Renal cortex interstitium (tissue), 15 donors: ENCODE measurements at places on chromosomes 2 and 18.

GRCh38 chr2:241570961-241571581, 12.5 kb downstream of the BOK start:
- no peak for DNase-seq

DNA sequence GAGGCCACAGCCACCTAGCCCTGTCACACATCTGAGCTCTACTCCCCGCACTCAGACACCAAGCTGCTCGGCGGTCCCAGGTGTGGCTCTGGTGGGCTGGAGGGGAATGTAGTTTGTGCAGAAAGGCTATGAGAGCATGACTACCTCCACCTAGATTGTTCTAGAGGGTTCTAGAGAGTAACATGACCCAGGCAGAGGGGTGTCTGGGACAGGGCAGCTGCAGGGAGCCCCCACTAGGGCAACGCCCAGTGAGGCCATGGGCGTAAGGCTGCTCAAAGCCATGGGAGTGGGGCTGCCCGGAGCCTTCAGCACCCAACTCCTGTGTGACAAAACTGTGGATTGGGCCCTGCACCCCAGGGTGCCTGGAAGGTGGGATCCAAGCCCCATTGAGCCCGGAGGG, 511.4 kb upstream of the MYT1L start:
- no peak for DNase-seq

DNA sequence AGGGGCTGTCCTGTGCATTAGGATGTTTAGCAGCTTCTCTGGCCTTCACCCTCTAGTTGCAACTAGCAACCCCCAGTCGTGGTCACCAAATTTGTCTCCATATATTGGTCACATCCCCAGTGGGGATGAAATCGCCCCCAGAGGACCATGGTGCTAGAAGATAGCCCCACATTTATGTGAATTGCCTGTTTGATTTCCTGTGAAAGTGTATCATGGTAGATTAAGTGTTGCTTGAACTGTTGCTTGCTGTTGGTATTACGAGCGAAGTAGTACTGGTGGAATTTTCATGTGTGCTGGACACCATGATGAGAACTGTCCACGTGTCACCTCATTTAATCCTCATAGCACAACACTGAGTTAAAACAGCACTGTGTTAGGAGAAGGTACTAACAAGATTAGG, 59.4 kb downstream of the TSPYL6 start:
- no peak for DNase-seq

DNA sequence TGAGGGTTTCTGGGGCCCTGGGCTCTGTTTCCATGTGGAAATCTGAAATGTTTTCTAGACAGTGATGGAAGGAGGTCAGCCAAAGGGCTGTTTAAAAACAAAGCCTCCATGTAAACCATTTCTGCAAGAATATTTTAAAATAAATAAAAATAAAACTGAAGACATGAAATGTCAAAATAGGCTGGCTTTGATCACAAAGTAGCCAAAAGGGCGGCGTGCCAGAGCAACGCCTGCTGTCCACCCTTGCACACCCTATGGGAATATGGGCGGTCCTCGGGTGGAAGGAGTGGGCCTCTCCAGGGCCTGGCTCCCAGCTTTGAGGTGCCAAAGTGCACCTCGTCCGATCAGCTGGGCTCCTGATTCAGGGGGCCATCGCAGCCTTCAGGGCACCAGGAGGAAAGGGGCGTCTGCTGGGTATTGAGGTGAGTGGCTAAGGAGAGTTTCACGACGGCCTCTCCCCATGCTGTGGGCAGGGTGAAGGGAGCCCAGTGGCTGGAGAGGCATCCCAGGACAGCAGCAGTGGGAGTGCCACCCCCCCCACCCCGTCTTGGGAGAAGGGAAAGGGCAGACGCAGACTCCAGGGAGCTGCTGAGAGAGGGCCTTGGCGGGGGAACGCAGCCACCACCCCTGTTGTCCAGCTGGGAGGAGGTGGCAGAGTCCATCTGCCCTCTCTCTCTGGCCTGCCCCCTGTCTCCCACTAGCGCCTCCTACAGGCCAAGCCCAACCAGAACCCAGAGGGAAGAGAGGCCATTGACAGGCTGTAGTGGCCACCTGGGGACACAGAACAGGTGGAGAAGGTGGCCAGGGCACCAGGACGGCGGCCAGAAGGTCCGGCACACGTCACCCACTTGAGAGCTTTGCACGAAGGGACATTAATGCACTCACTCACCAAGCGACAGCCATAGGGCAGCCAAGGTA, 5.7 kb upstream of the ERFE start:
- no peak for DNase-seq

DNA sequence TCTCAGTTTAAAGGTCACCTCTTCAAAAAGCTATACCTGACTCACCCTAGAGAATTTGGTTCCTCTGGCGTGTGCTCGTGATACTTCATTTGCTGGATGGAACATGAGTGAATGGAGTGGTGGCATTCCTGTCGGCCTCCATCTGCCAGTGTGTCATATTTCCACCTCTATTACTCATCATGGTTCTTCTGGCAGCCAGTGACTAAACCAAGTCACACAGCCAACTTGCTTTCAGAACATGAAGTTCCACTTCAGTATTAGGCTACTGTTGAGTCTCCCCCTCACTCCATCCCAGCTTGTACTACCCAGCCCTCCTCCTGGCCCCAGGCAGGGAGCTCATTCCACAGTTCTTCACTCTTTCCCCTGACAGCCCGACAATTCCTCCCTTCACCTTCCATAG, 169.8 kb downstream of the MREG start:
- DNase-seq = no peak

DNA sequence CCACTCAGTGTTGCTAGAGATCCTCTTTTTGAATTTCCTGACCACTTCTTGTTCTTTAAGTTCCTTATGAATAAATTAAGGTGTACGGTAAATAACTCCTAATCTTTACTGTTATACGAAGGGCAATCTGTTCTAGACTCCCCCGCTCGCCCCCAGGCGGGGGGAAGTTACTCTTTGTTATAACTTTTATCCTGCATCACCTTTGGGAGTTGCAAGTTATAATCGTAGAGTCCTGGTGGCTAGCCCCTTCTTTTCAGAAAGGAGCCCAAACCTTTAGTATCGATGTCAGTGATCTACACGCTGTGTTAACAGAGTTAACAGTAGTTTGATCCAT, 652 bp downstream of the GCA start:
- DNase-seq = no peak

DNA sequence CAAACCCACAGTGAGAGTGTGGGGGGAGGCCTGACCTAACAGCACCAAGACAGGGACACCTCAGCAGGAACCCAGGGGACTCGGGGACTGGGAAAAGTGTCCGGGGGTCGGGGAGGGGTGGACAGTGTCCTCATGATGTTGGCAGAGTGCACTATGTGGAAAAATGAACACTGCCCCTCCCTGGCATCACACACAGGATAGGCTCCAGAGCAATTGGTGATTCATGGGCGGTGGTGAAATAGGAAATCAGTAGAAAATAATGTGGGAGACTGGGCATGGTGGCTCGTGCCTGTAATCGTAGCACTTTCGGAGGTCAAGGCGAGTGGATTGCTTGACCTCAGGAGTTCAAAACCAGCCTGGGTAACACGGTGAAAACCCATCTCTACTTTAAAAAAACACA, 3.6 kb upstream of the ANO7 start:
- no peak for DNase-seq

GRCh38 chr2:5057891-5058351, 634.3 kb upstream of the SOX11 start:
- DNase-seq = no peak

DNA sequence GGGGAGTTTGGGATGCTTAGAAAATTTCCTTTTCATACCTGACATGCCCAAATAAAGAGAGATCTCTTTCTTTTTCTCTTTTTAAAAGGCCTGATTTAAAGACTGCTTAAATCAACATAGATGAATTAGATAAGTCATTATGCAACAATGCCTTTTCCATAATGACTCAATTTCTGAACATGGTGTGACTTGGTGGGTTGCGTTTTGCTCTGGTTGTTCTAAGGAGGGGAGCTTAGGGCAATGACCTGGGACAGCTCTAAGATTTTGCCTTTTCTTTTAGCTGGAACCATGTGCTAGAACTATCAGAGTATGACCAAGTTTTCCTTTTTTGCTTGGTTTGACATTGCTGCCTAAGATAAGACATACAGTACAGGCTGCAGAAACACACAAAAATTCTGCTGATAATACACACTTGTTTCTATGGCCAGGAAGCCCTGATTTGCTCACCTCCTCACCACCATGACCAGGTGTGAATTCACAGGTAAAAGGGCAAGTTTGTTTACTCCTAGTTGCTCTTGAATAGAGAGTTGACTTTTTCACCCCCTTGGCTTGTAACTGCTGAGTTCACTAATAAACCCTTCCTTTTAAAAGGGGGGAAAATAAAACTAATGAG, 58.1 kb upstream of the IL1RL1 start:
- no peak for DNase-seq

DNA sequence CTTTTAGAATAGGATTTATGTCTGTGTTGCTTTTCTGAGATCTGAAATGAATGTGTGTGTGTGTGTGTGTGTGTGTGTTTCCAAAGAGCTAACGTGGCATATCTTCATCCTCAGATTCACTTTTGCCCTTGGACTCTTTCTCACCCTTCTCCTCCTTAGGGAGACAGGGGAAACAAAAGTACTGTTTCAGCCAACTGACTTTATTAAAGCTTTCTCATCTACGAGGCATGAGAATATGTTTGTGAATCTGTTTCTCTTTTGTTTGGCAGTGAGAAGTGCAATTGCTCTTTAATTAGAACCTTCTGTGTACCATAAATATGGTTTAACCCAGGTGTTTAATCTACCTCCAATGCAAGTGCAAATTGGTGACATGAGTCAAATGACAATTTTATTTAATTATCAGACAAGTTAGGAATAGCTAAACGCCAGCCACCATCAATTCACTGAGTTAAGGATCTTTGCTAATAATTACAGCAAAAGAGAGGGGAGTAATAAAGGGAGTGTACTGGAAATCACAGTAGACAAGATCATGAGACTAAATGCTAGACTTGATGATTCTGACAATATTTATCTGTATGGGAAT, 186.4 kb upstream of the COL3A1 start:
- DNase-seq = no peak

- DNase-seq = no peak
Observed at GRCh38 chr2:43313642-43314017, 87.2 kb upstream of the ZFP36L2 start.

- no peak for DNase-seq
Observed at GRCh38 chr2:1561811-1562421, 148.7 kb downstream of the TPO start.

DNA sequence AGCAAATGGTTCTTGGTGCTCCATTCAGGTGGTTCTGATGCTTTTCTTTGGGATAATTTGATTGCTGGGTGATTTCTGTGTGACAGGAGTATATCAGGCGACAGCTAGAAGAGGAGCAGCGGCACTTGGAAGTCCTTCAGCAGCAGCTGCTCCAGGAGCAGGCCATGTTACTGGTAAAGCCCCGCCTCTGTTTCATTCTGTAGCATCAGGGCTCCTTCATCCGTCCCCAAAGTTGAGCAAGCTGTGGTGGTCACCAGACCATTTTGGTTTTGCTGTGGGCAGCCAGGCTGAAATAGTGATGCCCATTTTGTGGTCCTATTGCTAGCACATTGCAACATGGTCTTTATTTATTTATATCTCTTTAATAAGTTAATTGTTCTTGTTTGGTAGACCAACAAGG, 132.8 kb upstream of the IL1R2 start:
- DNase-seq = no peak

DNA sequence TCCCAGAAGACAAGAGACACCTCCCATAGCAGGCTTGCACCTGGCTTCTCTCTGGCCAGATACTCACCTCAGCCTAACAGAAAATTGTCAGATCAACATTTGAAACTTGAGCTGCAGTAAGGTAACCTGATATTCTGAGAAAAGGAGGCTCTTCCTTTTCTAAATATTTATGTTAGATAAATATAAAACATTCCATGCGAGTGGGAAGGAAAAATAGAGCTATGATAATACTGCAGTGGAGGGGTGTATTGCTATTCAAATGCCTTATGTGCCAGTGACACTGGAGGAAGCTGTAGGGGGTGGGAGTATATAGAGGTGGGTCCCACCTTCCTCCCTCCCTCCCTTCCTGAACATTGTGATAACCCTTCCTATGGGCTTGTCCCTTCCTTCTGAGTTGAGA, 515.5 kb upstream of the CHAC2 start:
- DNase-seq = no peak

DNA sequence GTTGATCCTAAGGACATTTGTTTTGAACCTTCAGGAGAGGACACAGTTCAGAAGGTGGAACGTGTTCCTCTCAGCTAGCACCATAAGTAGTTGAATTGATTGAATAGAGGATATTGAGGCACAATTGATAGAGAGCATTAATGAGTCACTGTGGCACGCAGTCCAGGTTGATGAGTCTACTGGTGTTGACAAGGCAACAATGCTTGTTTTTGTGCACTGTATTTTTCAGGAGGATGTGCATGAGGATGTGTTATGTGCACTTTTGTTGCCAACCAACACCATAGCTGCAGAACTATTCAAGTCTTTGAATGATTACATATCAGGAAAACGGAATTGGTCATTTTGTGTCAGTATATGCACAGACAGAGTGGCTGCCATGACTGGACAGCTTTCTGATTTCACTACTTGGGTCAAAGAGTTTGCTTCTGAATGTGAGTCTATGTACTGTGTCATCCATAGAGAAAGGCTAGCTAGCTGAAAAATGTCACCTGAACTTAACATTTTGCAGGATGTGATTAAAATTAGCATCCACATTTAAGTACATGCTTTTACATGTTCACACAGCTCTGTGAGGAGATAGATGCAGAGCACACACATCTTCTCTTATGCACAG, 140.1 kb upstream of the B3GNT2 start:
- no peak for DNase-seq

DNA sequence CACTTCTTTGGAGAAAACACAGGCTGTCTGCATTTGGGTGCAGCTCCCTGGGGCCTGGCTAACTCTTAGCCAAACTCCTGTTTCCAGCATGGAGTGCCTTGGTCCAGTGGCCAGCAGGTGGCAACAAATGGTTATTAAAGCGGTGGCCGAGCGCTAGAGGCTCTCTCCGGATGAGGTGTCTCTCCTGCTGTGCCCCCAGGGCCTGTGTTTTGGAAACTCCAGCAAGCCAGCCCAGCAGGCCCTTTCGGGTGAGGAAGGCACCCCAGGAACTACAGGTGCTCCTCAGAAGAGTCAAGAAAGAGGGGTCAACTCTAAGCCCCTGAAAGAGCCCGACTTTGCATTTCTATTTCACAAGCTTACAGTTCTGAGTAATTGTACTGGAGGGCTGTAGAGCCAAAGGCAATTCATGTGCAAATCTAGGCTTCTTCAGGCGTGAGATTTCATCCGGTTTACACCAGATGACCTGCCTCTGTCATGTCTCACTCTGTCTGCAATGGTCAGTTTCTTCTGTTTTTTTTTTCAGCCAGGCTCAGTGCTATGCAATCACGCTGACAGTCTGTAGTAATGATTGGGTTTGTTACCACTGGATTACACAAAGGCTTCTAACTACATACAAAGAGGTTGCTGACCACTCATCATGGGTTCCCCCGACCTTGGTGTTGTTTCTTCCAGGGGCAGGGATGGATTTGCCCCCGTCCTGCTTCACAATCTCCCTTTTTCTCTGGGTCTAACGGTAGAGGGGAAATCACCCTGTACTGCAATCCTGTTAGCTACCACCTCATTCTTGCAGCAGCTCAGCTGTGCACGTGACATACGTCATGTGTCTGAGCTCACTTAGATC, 7.6 kb upstream of the CHRNA1 start:
- DNase-seq = peak; percentile 57
